ENCODE measurements at places on chromosomes 2 and 18.

DNA sequence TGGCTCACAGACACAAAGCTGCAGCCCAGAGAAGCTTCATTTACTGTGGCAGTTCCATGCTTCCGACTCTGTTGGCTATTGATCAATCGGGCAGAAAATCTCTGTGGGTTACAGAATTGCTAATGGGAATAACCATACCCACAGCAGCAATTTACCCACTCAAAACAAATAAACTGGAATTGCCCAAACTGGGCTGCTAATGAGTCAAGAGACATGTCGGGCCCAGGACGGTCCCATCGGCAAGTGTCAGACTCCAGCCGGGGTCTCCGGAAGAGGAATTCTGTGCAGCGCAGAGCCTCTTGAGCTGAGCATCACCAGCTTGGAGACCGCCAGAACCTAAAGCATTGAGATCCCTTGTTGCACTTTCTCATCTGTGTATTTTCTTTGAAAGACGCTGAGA lies 67.8 kb downstream of the TMEM18 start:
- no peak for DNase-seq

DNA sequence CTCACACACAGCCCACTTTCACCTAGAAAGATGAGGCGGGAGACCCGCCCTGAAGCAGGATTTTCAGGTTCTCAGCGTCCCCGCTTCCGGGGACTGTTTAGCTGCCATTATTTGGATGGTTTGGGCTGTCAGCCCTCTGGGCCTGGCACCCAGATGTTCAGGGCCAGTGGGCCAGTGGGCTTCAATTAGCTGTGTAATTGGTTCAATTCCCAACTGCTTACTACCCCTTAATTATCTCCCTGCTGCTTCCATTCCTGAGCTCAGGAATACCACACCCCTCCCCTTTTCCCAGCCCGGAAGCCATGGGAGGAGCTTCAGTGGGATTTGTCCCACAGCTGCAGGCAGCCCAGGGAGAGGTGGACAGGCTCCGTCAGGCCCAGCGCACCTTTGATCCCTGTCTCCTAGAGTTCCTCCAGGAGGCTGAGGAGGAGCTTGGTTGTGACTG lies 114.1 kb upstream of the MYCN start:
- no peak for DNase-seq

DNA sequence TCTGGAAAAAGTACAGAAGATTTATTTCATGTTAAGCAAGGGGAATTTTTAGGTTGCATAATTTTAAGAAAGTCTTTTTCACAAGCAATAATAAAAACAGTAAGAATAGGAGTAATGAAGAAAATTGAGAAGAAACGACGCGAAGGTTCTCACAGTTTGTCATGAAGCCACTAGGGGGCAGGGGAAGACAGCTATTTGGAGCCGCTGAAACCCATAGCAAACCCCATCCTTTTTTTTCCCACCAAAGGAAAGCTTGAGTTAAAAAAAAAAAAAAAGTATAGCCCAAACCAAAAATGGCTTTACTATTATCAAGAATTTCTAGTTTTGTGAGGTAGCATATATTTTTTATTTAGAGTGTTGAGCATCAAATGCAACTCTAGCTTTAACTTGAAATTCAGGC lies 300.9 kb downstream of the PHLPP1 start:
- DNase-seq, result peak; percentile 71

GRCh38 chr2:163593982-163594381 lies 141.8 kb downstream of the FIGN start:
- DNase-seq, result no peak

GRCh38 chr2:113111823-113112287 lies 15.5 kb upstream of the IL1RN start:
- no peak for DNase-seq

GRCh38 chr2:11678306-11678960 lies 8.4 kb upstream of the NTSR2 start:
- DNase-seq, result no peak

DNA sequence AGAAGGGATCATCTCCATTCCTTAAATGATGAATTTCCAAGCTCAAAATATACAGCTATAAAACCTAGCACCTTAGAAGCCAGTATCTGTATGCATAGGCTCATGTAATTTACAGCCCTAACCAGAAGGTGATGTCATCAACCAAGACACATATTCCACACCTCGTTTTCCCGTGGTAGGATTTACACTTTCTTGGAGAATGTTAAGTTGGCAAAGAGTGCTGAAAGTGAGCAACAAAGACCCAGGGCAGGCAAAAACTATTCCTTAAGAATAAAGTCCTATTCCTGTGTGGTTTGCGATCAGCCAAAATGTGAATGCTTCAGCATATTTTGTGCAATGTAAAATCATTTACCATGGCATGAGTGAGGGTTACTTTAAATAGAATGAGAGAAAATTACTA lies 247.1 kb downstream of the OSR1 start:
- DNase-seq, result no peak

DNA sequence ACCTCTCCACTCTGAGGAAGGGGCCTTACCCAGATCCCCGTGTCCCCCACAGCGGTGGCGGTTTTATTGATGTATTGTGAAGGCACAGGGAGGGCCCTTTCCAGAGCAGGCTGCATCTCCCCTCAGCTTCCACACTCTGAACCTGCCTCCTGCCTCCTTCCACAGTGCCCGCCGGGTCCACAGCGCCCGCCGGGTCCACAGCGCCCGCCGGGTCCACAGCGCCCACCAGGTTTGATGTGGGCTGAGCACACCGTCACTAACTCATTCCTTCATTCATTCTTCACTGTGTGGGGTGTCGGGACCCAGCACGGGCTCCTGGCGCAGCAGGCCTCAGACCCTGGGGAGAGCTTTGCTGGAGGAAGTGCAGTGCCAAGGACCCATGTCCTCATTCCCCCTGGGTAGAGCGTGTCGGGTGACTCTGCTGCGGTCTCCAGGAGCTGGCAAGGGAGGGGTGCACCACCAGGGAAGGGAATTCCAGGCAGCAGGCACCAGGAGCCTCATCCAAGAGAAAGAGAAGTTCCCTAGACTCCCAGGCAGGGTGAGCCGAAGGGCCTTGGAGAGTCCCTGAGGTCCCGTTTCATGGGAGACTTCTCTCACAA lies 57.1 kb downstream of the HPCAL1 start:
- DNase-seq, result no peak

- no peak for DNase-seq
Observed at GRCh38 chr2:100786297-100786658, 33.7 kb upstream of the NPAS2 start.

- no peak for DNase-seq
Observed at GRCh38 chr2:85892216-85892944, 3.6 kb upstream of the ST3GAL5 start.

GRCh38 chr2:181677912-181678586 lies 2.3 kb downstream of the NEUROD1 start:
- no peak for DNase-seq
